ENCODE measurements at places on chromosomes 6 and 20. TPM values are rescaled to one million over a fixed set of nuclear protein-coding genes. Genes with fewer than 3 reads are reported as not detected.

GPR6 gene
- total RNA-seq = not detected

CST1 gene
- total RNA-seq = not detected

KCNK16 gene
- not detected for total RNA-seq

CBLN4 gene
- total RNA-seq = 3.2 TPM

GJA10 gene
- total RNA-seq = not detected

SSTR4 gene
- 0.18 TPM for total RNA-seq

F13A1 gene
- 58.4 TPM for total RNA-seq

PTCRA gene
- 0.82 TPM for total RNA-seq

TRIM15 gene
- total RNA-seq = 0.47 TPM

C20orf141 gene
- not detected for total RNA-seq

SALL4 gene
- 7.7 TPM for total RNA-seq

PRR18 gene
- total RNA-seq = 0.18 TPM

RAB5IF gene
- total RNA-seq = 47.4 TPM

VGLL2 gene
- 3.4 TPM for total RNA-seq

C6orf132 gene
- 5.5 TPM for total RNA-seq

SPDEF gene
- total RNA-seq = 0.18 TPM

RAET1G gene
- 1.1 TPM for total RNA-seq

RCAN2 gene
- total RNA-seq = 11.9 TPM

ANKRD66 gene
- not detected for total RNA-seq

CRIP3 gene
- 2.6 TPM for total RNA-seq

RHAG gene
- total RNA-seq = 6.7 TPM

SLC17A2 gene
- total RNA-seq = 0.58 TPM

PKIB gene
- 2.3 TPM for total RNA-seq

LKAAEAR1 gene
- total RNA-seq = 1.1 TPM
